SW480 (cell line): ENCODE measurements at places on chromosomes 3 and 15.

DNA sequence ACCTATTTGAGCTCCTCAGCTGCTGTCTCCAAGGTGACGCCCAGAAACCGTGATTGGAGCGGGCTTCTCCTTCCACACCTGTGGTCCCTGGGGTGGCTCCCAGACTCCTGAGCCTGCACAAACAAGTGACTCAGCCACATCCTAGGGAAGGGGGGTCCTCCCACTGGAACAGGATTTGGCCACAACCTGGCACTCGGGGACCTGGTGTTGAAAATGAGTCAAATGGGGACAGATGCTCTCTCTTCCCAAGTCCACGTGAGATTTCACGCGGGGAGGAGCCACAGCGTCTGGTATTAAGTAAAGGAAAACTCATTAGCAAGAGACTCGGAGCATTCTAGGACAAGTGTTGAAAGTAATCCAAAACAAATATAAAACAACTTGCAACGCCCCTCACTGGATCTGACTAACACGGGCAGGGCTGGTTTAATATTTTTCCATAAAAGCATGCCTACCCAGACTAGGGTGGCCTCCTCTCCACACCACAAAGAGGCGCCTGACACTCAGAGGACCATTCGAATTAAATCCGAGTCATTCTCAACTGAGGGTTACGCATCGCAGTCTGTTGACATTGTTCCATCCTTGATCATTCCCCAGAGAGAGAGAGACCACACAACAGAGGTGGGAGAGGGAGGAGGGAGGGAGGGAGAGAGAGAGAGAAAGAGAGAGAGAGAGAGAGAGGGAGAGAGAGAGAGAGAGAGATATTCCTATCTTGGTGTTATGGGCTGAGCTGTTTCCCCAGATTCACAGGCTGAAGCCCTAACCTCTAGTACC is 74.4 kb downstream of the MGLL start:
- no peak for DNase-seq

DNA sequence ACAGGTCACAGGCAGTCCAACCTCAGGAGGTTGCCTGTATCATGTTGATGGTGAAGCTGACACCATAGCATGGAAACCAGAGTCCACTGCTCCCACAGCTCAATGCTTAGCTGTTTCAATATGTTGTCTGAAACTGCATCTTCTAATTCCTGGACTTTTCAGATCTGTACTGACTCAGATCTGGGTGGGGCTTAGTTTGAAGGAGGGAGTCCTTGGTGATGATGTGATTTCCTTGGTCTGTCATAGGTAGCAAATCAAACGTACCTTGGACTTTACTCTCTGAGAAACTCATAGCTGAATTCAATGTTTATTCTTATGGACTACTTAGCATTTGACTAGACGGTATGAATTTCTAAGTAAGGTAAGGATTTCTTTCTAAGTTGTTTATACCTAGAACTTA is at the start of gene HHLA2:
TSS of gene HHLA2 (plus strand) at position 310 of the 400 bp plus-strand sequence. CDS start 55,266 bp downstream, outside the sequence.
- no peak for DNase-seq

- DNase-seq: no peak
Measured at GRCh38 chr15:66775127-66776105, 73.4 kb downstream of the SMAD6 start.

DNA sequence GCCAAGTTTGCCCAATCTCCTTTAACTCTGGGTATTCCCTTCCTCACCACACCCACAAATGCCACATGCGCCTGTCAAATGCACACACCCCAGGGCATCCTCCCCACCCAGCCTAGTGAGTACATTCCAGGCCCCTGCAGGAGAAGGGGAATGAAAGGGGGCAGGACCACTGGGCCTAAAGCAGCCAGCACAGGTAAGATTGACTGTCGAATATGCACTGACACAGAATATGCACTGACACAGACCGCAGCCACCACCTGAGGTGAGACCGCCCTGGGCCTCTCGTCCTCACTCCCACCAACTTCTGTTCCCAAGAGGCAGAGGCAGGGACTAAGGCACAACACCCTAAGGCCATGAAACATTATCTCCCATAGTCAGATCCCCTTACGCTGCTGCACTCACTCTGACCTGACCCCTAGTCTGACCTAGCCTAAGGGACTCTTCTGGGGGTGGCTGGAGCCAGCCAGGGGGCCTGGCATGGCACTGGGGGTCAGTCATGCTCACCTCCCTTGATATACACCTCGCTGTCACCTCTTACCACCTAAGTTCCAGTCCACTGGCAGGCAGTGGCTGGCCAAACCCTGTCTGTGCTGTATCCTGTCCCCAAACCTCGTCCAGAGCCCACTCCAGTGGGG is 10.8 kb downstream of the AP3B2 start:
- no peak for DNase-seq

- DNase-seq: no peak
Measured at GRCh38 chr15:75902129-75902557, 1.5 kb upstream of the FBXO22 start.

- peak; percentile 99 for DNase-seq
Measured at GRCh38 chr3:31377045-31377642, 155.6 kb upstream of the STT3B start.

DNA sequence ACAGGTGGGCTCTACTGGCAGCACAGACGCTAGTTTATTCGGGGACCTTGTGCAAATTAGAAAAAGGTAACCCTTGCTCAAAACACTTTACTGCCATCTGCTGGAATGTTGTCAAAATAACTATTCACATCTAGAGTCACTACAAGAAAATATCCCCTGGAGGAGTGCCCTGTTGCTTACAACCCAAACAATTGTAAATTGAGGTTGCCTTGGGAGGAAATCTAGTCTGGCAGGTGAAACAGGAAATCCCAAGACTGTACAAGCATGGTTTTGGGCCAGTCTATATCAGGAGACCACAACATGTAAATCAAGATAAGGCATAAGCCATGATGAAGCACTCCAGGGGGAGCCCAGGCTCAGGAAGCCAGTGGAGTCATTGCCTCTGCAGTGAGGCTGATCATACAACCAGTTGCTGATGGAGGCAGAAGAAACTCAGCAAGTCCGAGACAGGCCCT is 136.8 kb upstream of the ACP3 start:
- peak; percentile 61 for DNase-seq
